Activated CD8-positive, alpha-beta memory T cell treated with anti-CD3 and anti-CD28 coated beads for 1 hour (primary cell): ENCODE measurements at places on chromosomes 5 and 9.
A peak's percentile ranks its signal among the peaks of the same experiment; 100 is the strongest.

GRCh38 chr5:88890070-88890781, 7.2 kb upstream of the MEF2C start:
- no peak for DNase-seq

- no peak for DNase-seq
These were observed 499.7 kb downstream of the SLCO4C1 start for GRCh38 chr5:101796427-101796826.

DNA sequence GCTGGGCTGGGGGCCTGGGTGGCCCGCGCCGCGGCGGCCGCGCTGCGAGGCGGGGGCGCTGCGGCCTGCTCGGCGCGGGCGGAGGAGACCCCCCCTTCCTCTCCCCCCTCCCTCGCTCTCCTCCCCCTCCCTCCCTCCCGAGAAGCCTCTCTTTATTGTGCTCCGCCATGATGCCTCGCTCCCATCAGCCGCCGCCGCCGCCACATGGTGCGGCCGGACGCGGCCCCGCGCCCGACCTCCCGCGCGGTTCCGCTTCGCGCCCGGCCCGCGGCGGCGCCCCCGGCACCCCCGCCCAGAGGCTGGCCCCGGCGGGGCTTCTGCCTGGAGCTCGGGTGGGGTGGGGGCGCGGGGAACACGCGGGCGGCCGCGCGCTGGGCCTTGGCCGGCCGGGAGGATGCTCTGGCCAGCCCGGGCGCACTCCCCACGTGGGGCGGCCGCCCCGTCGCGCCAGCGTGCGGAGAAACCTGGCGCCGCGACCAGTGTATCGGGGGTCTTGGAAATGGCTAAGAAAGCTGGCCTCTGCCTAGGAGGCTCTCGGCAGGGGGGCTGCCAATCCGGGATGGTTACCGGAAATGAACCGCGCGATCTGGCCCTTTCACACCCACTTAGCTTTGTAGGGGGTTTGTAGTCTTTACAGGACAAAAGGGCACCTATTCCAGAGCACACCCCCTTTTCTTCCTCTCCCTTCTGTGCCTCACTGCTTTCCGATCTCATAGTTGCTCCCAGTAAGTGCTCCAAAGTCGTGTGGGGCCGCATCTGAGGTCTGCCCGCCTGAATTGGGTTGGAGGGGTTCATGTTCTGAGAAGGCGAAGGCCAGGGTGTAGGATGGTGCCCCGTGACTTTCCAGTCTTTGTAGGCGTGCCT, 1.0 kb downstream of the SET start:
- peak; percentile 21 for DNase-seq

DNA sequence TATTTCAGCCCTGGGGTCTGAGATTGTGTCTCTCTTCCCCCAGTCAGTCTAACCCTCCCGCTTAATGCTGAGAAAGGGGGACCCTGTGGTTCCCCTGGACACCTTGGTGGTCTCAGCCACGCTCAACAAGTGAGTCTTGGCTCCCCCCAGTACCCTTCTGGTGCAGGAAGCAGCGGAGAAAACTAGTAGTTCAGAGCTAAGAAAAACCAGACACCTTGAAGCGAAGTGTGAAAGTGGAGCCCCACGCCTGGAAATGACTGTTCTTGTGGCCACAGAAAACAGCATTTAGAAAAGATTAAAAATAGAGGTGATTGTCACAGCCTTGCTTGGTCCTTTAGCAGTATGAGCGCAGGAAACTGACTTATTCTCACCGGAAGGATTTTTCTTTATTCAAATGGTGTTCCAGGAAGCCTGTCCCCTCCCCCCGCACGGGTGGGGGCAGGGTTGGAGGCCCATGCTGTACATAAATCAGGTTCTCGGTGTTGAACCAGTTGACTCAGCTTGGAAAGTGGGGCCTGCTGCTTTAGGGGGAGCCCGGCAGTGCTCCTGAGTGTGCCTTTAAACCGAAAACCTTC, 8.1 kb downstream of the ARPC5L start:
- DNase-seq = peak; percentile 54

GRCh38 chr9:101631892-101632291, 37.1 kb upstream of the PPP3R2 start:
- no peak for DNase-seq

DNA sequence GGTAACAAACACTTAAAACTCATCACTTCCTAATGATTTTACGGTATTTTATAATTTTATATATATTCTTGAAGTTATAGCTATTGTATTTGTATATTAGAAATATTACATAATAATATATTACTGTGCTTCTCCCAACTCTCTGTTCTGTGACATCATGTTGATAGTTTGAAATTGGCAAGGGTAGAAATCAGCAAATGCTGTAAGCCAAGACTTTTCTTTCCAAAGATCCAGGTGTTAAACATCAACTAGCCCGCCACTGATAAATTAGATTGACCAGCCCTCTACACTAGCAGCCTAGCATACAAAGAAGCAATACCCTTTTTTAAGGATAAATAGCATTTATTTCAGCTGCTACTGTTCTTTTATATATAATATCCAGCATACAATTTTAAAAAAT, 122.9 kb downstream of the PRELID2 start:
- DNase-seq = no peak

DNA sequence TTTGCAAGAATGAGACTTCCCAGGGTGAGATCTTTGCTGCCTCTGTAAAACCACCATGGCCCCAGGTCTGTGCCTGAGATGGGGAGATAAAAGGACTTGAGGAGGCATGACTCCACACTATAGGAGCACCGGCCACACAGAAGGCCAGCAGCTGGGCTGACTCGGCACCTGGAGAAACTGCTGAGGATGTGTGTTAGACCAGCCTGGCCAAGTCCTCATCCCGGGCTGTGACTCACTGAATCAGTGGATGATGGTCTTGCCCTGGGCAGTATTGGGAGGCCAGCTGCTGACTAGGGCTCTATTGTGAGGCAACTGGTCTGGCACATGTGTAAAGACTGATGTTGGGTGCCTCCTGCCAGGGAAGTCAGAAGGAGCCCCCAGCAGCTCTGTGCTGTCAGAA, 286.2 kb downstream of the ACTL7B start:
- no peak for DNase-seq

DNA sequence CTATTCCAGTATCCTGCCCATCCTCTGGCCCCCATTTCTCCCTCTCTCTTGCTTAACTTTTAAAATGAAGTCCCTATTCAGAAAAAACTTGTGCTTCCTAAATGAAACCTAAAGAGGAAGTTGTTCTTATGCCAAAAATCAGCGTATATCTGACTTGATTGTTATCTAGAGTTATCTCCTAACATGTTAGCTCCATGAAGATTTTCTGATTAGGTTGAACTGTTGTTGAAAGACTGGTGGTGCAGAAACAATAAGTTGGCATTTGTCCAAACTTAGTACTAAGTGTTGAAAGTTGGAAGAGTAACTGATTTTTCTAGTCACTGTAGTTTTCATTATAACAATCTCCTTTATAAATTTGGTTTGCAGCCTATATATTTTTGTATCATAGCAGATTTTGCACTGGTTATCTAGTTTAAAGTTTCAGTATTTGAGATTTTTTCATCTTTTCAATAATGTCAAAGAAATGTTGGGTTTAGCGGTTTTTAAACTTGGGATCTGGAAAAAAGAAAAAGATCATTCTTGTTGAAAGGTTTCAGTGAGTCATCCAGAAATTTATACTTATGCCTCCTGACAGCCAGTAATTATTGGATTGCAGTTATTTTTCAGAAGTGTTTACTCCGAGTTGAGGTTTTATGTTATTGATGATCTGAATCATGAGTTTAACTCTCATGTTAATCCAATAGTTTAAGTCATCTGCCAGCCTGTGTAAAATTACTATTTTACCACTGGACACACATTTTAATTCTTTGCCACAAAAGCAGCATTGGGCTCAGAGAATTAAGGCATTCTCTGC, 60.6 kb downstream of the PAM start:
- DNase-seq = no peak

GRCh38 chr5:143166090-143166489, 237.4 kb downstream of the NR3C1 start:
- DNase-seq = no peak

- DNase-seq = no peak
These were observed 205.5 kb upstream of the EFNA5 start for GRCh38 chr5:107876261-107876660.

GRCh38 chr5:2642684-2643345, 108.7 kb downstream of the IRX2 start:
- DNase-seq = no peak

GRCh38 chr5:91328743-91329142, 54.4 kb downstream of the ARRDC3 start:
- no peak for DNase-seq

DNA sequence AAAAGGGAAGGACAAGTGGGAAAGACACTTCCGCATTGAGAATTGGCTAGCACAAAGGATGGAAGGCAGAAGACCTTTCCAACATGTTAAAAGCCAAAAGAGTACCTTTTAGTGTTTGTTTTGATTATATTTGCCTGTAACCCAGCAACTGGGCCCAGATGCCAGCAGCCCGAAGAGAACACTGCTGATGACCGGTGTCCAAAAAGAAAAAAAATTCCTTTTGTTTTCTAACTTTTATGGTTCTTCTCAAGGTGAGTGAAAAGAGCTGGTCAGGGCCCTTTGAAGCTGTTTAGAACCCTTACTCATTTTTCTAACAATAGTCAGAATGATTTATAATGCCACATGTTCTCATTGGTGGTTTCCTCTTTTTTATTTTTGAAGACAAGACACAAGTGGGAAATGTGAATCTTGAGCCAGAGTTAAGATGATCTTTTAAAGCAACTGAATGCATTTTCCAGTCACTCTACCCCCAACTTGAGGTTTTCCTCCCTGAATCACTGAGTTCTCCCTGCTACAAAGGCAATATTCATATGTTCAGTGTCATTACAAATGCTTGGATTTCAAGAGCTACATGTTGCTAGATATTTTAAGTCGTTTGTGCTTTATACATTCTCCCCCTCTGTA, 32.3 kb upstream of the ZNF462 start:
- DNase-seq = no peak

DNA sequence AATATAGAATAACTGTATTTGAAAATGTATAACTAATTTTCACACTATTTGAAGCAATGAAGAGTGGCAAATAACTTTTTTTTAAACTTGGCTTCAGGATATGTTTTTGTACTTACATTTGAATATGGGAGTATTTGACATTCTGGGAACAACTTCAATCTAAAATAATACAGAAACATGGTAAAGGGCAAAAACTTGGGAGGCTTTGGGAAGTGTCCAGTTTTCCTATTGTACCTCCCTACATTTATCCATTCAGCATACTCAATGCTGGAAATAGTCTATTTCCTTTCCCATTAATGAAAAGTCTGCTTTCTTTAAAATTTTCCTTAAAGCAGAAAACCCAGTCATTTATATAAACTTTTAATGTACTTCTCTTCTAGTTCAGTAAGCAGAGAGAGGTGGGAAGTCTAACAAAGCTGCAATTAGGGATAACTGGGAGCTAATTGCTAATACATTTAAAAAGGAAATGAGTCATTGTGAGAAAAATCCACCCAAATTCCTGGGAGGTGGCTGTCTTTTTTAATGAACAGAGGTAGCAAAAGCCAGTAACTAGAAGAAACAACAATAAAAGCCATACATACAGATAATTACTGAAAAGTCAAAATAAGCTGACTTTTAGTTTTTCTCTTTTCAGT, 128.8 kb downstream of the FBN2 start:
- no peak for DNase-seq

- DNase-seq = no peak
These were observed 15.5 kb upstream of the SLC25A51 start for GRCh38 chr9:37919246-37919955.

DNA sequence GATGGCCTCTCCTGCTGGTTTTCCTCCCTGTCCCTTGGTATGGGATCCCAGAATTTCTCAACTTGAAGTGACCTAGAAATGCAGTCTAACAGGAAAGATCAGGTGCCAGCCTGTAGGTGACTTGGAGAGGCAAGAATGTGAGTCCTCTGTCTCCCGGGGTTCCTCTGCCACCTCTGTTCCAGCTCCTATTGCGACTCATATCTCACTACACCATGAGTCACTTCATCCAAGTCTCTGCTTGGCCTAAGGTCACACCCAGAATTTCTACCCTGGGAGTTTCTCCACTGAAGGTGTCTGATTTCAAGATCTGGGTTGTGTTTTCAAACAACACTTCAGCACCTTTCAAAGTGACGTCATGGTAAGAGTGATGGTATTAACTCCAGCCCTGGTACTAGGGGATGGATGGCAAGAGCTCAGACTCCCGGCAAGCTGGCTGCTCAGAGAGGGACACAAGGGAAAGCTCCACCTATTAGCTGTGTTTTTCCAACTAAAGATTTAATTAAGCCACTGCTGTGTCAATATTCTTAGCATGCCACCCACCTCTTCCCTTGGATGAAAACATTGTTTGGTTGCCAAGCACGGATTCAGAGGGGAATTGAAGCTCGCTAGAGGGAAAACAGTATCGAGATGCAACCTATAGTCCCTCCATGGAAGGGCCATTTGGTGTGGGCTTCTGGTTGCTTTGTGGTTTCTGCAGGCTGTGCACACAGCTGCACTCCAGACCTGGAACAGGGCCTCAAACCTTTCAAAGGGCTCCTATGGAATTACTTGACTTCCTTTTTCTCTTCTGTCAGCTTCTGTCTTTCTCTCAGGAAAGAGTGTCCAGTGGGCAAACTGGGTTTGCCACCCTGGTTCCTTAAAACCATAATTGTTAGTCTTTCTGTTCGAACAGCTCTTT, 205.7 kb downstream of the GAS1 start:
- DNase-seq = no peak

- DNase-seq = no peak
These were observed 61.1 kb upstream of the ARAP3 start for GRCh38 chr5:141742866-141743851.

DNA sequence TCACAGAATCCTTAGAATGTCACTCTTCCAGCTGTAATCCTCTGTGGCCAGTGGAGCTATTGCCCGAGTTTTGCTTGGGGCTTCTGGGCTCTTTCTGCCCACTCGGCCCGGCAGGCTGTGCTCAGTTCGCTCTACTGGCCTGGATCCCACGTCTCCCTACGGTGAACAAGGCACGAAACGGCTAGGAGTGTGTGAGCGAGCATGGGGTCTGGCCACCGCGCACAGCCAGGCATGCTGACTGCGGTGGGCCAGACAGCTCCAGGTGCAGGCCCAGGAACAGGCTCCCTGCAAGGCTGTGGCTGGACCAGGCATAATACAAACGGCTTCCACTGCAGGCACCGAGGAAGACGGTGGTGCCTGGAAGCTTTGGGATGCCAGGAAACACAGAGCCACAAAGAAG, 2035.5 kb upstream of the ACO1 start:
- no peak for DNase-seq

GRCh38 chr9:134007150-134007549, 15.0 kb upstream of the VAV2 start:
- no peak for DNase-seq

DNA sequence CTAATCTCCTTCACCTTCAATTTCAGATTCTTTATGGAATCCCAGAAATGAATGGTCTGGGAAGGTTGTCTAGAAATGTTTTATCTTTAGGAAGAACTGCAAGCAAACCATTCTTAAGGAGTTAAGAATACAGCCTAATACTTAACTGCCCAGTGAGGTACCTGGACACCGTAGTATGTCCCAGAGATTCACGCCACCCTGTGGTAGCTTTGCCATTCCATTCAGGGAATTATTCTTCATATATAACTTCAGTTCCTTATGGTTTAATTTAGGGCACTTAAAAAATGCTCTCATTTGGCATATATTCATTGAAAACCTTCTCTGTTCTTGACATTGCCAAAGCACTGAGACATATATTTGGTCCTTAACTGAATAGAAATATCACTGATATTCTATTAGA, 49.7 kb downstream of the ACTBL2 start:
- DNase-seq = no peak

GRCh38 chr9:7794196-7794595, 5.4 kb downstream of the DMAC1 start:
- DNase-seq = no peak

GRCh38 chr9:15142878-15143534, 164.0 kb downstream of the TTC39B start:
- no peak for DNase-seq

- DNase-seq = no peak
These were observed 110.9 kb upstream of the IL6ST start for GRCh38 chr5:56105511-56106291.
